ENCODE measurements at places on chromosomes 13 and 19. TPM values are rescaled to one million over a fixed set of nuclear protein-coding genes. Genes with fewer than 3 reads are reported as not detected.

The PEAK3 gene
- not detected for total RNA-seq

The FUT1 gene
- under 0.01 TPM for total RNA-seq

The LILRA6 gene
- total RNA-seq = not detected

The ZNF99 gene
- not detected for total RNA-seq

The CEACAM16 gene
- not detected for total RNA-seq

The LRRC63 gene
- total RNA-seq = under 0.01 TPM

The SPACA4 gene
- not detected for total RNA-seq

The SSC5D gene
- 5.7 TPM for total RNA-seq

The WASF3 gene
- 10.0 TPM for total RNA-seq

The BLOC1S3 gene
- 2.0 TPM for total RNA-seq

The ZNF793 gene
- total RNA-seq = 2.2 TPM

The ZNF582 gene
- total RNA-seq = 2.9 TPM

The IGFL1 gene
- total RNA-seq = not detected

The FXYD7 gene
- total RNA-seq = not detected

The KLK4 gene
- not detected for total RNA-seq

The TMC4 gene
- total RNA-seq = 0.15 TPM

The C19orf67 gene
- not detected for total RNA-seq

The PRSS57 gene
- total RNA-seq = not detected

The NALCN gene
- 7.1 TPM for total RNA-seq

The SYNE4 gene
- total RNA-seq = 0.08 TPM

The TPTE2 gene
- not detected for total RNA-seq

The IL27RA gene
- 4.4 TPM for total RNA-seq

The TNFSF13B gene
- total RNA-seq = 0.60 TPM

The TEX29 gene
- total RNA-seq = 3.6 TPM

The LILRA2 gene
- not detected for total RNA-seq

The FUT3 gene
- total RNA-seq = not detected

The IFNL1 gene
- not detected for total RNA-seq

The LGALS14 gene
- total RNA-seq = 0.08 TPM

The ZNF878 gene
- 0.23 TPM for total RNA-seq

The IRGC gene
- total RNA-seq = not detected

The NXNL1 gene
- not detected for total RNA-seq

The ZNF91 gene
- total RNA-seq = 12.6 TPM

The OVOL3 gene
- not detected for total RNA-seq

The SHISA2 gene
- under 0.01 TPM for total RNA-seq

The ZIM2 gene
- not detected for total RNA-seq

The CACNA1A gene
- total RNA-seq = 5.0 TPM

The F2RL3 gene
- total RNA-seq = 0.12 TPM

The IRS2 gene
- total RNA-seq = 2.1 TPM

The ENOX1 gene
- 6.0 TPM for total RNA-seq

The ONECUT3 gene
- total RNA-seq = not detected

The PSG3 gene
- total RNA-seq = not detected

The SDHAF1 gene
- total RNA-seq = 6.8 TPM

The CATSPERD gene
- not detected for total RNA-seq

The OR10H4 gene
- not detected for total RNA-seq

The ZNF626 gene
- 5.3 TPM for total RNA-seq

The ZNF358 gene
- total RNA-seq = 10.6 TPM

The ZNF799 gene
- total RNA-seq = 2.2 TPM

The NLRP11 gene
- total RNA-seq = not detected

The KMT5C gene
- 5.8 TPM for total RNA-seq

The WTIP gene
- 52.2 TPM for total RNA-seq

The SELENOV gene
- total RNA-seq = not detected

The ZNF667 gene
- total RNA-seq = 4.3 TPM

The CADM4 gene
- total RNA-seq = 1.7 TPM

The BRCA2 gene
- total RNA-seq = 1.1 TPM

The ZNF98 gene
- total RNA-seq = not detected

The IGSF23 gene
- total RNA-seq = 0.08 TPM

Data from smooth muscle cell of the coronary artery (primary cell).